PC-3 (cell line): ENCODE measurements at places on chromosomes 1 and 21.

DNA sequence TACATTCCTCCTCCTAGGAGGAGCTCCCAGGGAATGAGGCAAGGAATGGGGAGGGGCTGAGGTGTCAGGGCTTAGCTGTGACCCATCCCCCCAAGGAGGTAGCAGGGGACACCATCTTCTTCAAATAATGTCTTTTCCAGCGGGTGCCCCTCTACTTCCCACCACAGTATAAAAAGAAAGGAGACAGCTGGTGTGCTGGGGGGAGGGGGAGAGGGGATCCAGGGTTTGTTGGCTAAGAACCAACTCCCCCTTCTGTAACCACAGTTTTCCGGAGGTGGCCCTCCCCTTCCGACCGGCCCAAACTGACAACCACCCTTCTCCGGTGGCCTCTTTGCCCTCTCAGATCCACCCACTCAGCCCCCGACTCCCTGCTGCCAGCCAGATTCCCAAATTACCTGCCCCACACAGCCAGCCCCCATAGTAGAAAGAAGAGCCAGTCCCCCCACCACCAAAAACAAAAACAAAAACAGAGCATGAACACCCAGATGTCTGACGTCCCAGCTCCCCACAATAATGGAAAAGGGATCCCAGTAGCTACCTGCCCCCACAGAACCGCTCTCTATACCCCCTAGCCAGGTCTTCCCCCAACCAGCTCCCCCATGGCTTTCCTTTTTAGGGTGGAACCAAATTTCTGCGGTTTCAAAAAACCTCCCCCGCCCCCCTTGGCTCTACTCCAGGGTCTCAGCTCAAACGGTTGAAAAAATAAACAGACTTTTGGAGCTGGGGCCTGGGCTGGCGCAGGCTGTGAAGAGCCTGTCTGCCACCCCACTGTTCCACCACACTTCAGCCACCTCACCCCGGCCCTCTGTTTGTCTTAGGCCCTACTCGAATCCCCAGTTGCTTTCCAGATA lies 2.1 kb downstream of the ARHGEF2 start:
- DNase-seq, result peak; percentile 70

GRCh38 chr1:179077396-179077795 lies 4.5 kb upstream of the TOR3A start:
- peak; percentile 73 for DNase-seq

DNA sequence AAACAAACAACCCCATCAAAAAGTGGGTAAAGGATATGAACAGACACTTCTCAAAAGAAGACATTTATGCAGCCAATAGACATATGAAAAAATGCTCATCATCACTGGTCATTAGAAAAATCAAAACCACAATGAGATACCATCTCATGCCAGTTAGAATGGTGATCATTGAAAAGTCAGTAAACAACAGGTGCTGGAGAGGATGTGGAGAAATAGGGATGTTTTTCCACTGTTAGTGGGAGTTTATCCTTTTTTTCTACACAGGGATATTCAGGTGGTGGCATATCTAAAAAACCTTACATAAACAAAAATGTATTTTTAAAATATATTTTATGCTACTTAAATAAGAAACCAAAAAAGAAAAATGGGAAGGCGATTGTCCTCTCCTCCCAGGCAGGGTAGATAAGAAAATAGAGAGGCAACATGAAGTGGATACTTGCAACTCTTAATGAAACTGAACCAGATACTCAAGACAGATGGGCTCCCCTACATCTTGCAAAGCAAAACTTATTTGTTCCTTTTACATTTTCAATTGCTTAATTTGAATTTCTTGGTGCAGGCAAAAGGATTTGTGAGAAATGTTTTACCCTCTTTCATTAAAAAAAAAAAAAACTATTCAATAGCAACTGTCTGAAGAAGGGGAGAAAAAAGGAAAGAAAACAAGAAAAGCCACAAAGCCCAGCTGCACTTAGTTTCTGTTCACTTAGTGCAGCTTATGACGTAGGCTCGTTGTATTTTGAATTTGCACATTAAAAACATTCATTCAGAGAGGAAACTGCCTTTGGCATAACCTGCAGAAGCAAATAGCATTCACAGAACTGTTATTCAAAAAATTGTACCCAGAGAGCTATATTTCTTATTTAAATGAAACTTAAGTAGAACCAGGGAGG lies 36.9 kb upstream of the RGS1 start:
- no peak for DNase-seq

DNA sequence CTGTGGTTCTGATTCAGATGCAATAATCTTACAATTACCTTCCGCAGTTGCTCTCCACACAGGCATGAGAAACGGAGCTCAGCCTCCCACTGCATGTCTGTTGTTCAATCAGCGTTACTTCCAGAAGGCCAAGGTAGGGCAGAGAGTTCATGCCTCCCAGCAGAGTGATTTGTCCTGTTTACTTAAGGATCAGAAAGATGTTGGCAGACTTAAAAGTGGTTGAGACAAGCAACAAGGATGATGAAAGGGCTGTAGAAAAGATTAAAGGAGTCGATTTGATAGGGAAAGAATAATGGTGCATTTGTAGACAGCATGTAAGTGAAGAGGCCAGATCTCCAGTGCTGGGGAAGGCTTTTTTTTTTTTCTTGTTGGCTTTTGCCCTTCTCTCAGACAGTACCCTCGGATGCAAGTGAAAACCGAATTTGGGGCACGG lies 26.6 kb downstream of the ARMH1 start:
- DNase-seq, result no peak

DNA sequence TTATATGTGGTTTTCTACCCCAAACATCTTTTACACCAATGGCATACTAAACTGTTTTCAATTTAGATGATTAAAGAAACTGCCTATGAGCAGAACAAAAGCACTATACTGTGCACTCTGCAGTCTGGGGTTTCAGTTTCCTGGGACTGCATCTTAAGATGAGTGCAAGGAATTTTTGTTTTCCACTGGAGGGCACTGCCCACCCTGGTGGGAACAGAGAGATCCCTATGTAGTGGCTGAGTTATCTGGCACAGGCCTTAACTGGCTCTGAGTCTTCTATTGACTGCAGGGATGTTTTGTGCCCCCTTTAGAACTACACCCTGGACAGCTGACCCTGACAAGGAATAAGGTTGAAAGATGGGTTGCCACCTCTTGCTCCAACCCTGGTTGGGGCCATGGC lies 12.0 kb downstream of the PROK1 start:
- DNase-seq, result peak; percentile 19

DNA sequence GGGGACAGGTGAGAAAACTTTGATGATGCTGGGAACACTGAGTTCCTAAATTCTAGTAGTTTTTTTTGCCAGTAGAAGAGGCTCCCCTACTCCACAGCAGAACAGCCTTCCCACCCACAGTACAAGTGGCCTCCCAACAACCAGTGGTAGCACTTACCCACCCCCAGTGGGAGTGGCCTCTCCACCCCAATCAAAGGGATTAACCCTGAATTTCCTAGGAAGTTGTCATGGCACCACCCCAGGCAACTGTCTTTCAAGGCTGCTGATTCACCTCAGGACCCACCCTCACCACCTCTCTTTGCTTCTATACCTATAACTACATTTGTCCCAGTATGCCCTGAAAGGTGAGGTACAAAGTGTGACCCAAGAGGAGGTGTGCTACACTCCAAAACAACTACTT lies 81.4 kb upstream of the PRDX6 start:
- peak; percentile 45 for DNase-seq
